Psoas muscle (tissue), 8 donors: ENCODE measurements at places on chromosomes 5 and 9. TPM values are rescaled to one million over a fixed set of nuclear protein-coding genes. Genes with fewer than 3 reads are reported as not detected.

The IDNK gene
- total RNA-seq = 1.0 TPM

The MSMP gene
- total RNA-seq = not detected

The AGTPBP1 gene
- total RNA-seq = 22.4 TPM

The FGF18 gene
- total RNA-seq = 0.28 TPM

The NUTM2F gene
- not detected for total RNA-seq

The DNAJC25 gene
- 5.6 TPM for total RNA-seq

The CSF2 gene
- total RNA-seq = not detected

The PCDHGC5 gene
- total RNA-seq = 0.50 TPM

The SPAG8 gene
- 1.3 TPM for total RNA-seq

The FSD1L gene
- 20.3 TPM for total RNA-seq

DNA sequence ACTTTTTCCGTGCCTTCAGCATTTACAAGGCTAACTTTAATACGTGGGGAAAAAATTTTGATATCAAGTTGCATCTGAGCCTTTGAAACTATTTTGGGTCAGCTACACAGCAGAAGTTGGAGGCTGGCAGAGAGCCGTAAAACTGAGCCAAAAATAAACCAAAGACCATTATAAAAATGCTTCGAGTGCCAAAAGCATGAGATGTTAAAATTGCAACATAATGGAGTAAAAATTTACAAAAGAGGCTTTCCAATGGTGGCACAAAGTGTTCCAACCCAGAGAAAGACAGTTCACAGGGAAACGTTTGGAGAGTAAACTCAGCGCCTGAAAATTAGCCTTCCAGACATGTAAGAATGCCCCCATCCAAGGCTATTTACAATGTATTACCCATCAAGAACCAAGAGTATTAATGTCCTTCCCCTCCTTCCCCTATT is 190.3 kb downstream of the TLE1 start:
- no peak for DNase-seq

GRCh38 chr5:116495786-116496357 is 78.8 kb downstream of the SEMA6A start:
- no peak for DNase-seq

- DNase-seq = no peak
Observed at GRCh38 chr5:181042722-181043121, 2.7 kb downstream of the BTNL9 start.

- no peak for DNase-seq
Observed at GRCh38 chr5:105931881-105932421, 1738.8 kb downstream of the EFNA5 start.

DNA sequence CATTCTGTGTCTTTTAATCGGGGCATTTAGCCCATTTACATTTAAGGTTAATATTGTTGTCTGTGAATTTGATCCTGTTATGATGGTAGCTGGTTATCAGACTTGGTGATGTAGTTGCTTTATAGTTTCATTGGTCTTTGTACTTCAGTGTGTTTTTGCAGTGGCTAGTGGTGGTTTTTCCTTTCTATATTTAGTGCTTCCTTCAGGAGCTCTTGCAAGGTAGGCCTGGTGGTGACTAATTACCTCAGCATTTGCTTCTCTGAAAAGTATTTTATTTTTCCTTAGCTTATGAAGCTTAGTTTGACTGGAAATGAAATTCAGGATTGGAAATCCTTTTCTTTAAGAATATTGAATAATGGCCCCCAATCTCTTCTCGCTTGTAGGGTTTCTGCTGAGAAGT is 156.9 kb downstream of the CNTLN start:
- no peak for DNase-seq

DNA sequence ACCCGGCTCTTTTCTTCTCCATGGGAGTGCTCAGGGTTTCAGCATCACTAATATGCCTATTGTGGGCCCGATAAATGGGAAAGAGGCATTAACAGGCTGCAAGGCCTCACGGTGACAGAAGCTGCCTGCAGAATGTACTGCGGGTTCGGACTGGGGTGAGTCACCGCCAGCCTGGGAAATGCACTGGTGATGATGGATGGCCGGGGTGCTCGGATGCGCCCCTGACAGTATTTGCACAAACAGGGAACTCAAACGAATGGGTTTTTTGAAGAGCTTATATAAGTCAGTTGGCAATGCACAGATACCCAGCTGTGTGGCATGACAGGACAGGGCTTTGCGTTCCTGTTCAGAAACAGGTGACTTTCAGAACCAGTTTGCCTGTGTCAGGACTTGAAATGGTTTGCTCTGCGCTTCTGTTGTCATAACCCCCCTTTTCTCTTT is 42.0 kb upstream of the PITX1 start:
- DNase-seq = peak; percentile 16

DNA sequence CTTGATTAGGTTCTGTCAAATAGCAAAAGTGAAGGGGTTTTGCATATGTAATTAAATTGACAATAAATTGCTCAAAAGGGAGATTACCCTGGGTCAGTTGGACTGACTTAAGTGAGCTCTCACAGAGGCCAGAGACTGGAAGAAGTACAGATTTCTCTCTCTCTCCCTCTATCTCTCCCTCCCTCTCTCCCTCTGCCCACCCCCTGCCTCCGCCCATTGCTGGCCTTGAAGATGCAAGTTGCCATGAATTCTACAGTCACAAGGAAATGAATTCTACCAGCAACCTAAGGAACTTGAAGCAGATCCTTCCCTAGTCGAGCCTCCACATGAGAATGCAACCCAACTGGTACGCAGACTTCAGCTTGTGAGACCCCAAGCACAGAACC is 119.2 kb downstream of the LPAR1 start:
- DNase-seq = no peak

DNA sequence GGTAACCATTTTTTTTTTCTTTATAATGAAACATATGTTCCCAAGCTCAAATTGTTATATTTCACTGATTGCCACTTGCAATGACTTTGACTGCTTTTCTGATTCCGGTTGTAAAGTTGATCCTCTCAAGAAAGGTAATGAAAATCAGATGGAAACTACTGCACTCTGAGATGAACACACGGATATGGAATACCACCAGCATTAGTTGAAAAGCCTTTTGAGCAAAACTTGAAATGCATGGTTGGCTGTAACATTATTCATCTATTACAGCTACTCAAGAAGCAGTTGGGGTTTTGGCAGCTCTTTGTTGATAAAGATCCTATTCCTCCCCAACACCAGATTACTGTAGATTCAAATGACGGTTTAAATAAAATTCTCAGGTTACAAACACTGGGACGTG is 591.6 kb upstream of the DMAC1 start:
- DNase-seq = no peak

- DNase-seq = no peak
Observed at GRCh38 chr5:22473886-22474285, 379.3 kb downstream of the CDH12 start.

GRCh38 chr9:13787234-13787833 is 507.8 kb upstream of the MPDZ start:
- DNase-seq = no peak

DNA sequence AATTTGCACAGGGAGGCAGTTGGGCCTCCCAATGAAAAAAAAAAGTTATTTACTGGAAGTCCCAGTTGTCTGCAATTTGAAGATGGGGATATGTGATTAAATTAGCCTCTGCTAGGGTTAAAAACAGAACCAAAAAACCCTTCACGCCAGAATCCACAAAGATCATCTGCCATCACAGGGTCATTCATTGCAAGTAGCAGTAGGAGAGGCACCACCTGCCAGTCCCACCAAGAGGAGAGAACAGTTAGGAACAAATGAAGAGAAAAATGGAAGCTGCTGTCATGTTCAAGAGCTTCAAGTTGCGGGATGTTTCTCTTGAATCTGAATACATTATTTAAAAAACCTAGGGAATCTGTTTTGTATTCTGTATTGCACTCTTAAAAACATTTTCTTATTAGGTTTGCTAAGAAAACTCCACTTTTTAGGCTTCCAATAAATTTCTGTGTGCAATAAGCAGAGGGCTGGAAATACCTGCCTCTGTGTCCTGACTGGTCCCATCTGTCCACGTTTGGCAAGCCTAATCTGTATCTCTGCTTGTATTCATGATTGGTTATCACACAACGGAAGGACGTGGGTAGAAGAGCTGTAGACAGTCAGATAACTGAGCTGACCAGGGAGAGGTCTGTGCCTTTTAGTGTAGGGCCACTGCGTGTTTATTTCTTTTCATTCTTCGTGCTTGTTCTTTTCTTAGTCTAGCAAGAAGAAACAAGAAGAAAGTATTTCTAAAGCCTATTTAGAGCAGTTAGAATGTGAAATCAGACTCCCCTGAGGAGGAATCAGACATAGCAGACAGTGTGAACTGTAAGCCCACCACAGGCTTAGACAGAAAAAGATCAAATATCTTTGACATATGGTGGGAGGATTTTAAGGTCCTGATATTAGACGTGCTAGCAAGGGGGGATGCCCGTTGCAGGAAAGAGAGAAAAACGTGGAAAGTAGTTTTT is 630.6 kb upstream of the SEMA6A start:
- no peak for DNase-seq

DNA sequence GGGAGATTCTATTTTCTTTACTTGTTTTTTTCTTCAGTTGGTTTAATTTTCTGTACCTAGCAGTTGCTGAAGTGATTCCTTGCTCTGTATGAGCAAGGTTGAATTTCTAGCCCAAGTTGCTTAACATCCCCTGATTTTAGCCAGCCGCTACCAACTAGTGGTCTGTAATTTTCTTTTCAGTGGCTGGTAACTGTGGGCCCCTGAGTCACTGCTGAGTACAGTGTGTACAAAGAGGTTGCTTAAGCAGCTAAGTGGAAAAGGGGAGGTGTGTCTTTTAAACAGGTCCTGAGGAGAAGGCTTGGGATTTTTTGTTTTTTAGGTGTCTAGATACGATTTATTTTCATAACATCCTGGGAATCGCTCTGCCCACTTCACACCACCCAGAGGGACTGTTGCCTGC is 254.7 kb downstream of the NR3C1 start:
- peak; percentile 26 for DNase-seq

- DNase-seq = no peak
Observed at GRCh38 chr9:114496011-114496410, 9.3 kb downstream of the WHRN start.

DNA sequence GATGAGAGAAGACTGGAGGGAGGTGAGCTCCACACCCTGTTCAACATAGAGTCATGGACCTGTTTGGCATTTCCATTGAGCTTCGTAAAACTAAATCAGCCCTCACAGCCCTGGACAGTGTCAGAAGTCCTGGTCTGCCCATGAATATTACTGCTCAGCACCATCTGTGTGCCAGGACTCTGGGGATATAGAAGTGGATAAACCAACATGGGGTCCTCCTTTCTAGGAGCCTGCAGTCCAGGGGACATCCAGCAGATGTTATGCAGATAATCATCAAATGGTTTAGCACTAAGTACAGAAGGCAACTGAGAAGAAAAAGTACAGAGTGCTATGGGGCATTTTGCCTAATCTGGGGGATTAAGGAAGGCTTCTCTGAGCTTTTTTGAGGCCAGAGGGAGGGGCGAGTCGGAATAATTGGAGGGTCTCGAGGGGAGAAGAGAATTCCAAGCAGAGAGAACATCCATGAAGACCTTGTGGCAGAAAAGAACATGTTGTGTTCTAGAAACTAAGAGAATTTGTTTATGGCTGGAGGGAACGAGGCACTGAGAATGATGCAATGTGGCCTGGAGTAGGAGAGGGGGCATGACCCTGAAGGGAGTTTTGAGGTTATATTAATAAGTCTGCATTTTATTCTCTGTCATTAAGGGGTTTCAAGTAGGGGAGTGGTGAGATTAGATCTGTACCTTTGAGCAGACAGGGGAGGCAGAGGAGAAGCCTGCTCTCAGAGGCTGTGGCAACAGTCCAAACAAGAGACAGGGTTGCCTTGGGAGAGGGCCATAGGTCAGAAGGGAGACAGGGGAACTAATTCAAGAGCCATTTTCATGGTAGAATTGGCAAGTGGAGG is 63.5 kb upstream of the SLC2A8 start:
- DNase-seq = no peak

- DNase-seq = no peak
Observed at GRCh38 chr5:31495336-31495735, 36.6 kb downstream of the DROSHA start.

- no peak for DNase-seq
Observed at GRCh38 chr5:61349935-61350334, 17.9 kb downstream of the ZSWIM6 start.

DNA sequence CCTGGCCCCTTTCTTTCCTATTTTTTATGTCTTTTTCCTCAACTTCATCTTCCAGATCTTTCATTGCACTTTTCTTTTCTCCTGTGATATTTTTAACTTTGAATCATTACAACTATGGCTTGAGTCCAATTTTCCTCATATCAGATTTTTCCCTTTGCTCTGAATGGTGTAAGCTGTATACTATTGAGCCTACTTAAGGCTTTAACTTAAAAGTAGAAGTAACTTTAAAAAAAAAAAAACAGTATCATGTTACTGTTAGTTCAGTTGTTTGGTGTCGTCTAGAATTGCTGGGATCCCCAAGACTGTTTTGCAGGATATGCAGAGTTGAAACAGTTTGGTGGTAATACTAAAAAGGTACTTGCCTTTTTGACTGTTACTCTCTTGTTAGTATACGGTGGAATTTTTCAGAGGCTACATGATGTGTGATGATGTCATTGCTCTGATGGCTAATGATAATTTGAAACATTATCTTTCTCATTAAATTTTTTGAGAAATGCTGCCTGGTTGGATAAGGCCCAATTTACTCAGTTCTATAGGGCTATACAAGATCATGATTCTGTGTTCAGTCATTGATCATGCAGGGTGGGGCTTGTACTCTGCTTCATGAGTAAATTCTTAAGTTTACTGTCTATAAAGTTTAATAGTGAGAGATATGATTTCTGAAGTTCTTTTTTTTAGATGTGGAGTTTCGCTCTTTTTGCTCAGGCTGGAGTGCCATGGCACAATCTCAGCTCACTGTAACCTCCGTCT is 8.8 kb downstream of the NAA35 start:
- DNase-seq = no peak
